ENCODE measurements at places on chromosomes 13 and 19.

- no peak for DNase-seq
Observed at GRCh38 chr13:20024702-20025101, 66.2 kb downstream of the ZMYM2 start.

GRCh38 chr13:24727731-24728601 is 36.0 kb upstream of the RNF17 start:
- DNase-seq: peak; percentile 86

DNA sequence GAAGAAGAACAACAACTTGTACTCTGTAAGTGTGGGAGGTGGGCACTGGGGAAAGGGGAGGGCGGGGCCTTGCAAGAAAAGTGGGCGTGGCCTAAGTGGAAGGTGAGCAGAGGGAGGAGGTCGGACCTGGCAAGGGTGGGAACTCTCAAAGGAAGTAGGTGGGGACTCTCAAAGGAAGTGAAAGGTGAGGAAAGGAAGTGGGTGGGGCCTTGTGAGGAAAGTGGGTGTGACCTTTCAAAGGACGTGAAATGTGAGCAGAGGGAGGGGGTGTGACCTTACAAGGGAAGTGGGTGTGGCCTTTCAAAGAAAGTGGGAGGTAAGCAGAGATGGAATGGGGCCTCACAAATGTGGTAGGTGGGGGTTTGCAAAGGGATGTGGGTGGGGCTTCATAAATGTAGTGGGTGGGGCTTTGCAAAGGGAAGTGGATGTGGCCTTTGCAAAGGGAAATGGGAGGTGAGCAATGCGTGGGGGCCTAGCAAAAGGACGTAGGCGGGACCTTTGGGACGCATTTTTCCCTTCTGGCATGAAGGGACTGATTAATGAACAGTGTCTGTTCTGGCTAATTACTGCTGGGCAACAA is 25.9 kb downstream of the ACSBG2 start:
- peak; percentile 72 for DNase-seq

GRCh38 chr13:31987535-31988170 is 43.9 kb upstream of the FRY start:
- no peak for DNase-seq

DNA sequence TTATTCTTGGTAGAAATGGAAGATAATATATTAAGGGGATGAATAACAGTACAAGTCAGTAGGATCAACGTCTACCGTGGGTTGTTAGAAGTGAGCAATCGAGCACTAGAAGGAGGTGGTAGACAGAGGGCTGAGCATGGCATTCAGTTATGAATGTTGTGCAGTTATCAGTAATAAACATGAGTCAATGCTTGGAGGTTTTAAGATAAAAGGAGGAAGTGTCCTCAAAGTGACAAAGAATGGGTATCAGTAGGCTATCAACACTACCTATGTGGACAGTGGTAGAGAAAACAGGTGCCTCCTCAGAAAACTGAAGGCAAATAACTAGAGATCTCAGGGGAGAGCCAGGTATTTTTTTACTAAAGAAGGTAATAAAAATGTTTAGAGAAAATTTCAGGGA is 1607.0 kb downstream of the PCDH9 start:
- DNase-seq: no peak

- no peak for DNase-seq
Observed at GRCh38 chr19:27752530-27753184, 1460.3 kb downstream of the UQCRFS1 start.

- DNase-seq: peak; percentile 100
Observed at GRCh38 chr19:1205114-1206099, at the start of gene STK11. STK11 (plus strand) TSS chr19:1205778; CDS start chr19:1206914, 1,136 bp downstream.

DNA sequence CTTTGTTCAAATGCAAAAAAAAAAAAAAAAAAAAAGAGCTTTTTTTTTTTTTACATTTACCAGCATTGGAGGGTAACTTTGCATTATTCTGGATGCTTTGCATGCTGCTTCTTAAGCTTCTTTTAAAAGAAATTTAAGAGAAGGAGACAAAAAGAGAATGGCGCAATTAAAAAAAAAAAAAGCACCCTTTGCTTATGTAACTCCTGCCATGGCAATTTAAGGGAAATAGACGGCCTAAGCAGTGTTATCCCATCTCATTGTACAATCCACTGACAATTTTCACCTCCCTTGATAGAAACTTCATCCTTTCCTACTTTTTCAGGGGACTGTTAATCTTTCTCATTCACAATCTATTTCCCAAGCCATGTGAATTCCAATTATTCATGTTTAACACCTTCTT is 129.8 kb downstream of the KCTD12 start:
- no peak for DNase-seq

GRCh38 chr19:11986754-11987153 is 21.9 kb downstream of the ZNF763 start:
- DNase-seq: no peak

DNA sequence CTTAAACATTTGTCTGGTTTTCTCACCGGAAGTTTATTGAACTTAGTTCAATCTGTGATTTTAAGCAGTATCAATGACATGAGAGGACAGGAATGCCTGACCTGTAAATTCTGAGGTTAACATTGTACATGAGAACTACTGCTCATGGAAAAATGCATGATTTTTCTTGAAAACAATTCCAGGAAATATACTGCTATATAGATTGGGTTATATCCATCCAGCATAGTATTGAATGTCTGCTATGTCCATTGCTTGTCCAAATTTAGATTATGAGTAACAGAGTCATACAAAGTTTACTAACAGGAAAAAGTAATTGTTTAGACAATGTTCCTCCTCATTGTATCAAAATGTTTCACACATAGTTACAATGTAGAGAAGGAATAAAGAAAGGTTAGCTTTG is 606.8 kb downstream of the DACH1 start:
- no peak for DNase-seq

DNA sequence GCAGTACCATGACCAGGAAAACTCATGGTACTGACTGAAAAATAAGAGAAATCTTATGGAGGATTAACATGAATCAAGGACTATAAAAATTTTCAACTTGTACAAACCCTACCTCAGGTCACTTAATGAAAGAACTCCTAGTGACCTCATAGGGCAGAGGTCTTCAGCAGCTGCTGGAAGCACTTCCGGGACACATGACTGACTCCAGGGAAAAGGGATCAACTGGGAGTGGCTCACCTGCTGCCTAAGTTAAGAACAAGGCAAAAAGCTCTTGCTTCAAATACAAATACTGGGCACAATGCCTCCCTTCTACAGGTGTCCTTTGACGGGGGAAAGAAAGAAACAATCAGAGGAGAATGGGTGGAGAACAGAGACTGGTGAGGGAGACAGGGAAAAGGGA is 18.6 kb downstream of the DOCK9 start:
- no peak for DNase-seq

DNA sequence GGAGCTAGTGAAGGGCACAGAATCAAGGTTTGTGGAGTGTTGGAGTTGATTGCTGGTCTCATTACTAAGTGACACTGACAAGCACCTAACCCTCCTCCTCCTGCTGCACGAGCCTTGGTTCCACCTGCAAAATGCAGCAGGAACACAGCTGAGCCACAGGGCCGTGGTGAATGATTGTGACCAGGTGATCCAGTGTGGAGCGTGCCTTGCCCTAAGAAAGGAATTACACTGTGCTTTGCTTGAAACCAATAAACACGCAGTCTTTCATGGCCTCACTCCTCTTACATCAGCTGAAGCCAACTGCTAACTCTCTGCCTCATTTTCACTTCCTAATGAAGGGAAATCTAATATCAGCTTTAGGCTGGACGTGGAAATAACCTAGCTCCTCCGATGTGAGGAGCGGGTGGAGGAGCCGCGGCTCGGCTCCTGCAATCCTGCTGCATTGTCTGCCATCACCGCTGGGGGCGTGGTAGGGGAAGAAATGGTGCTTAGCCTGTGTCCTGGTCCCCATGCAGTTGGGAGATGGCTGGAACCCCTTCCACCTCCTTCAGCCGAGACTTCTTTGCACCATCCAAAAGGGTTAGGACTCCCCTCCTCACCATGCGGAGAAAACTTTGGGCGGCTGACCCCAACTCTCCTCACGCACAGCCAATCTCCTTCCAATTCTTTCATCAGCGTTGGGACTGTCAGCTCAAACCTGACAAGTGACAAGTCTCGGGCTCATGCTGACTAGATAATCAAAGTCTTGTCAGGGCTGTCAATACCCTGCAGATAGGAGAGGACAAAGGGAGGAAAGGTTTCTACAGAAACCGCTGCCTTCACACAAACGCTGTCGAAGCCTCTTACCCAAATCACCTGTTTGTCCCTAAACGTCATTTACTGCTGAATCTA is 427.9 kb downstream of the ZNF536 start:
- peak; percentile 91 for DNase-seq

DNA sequence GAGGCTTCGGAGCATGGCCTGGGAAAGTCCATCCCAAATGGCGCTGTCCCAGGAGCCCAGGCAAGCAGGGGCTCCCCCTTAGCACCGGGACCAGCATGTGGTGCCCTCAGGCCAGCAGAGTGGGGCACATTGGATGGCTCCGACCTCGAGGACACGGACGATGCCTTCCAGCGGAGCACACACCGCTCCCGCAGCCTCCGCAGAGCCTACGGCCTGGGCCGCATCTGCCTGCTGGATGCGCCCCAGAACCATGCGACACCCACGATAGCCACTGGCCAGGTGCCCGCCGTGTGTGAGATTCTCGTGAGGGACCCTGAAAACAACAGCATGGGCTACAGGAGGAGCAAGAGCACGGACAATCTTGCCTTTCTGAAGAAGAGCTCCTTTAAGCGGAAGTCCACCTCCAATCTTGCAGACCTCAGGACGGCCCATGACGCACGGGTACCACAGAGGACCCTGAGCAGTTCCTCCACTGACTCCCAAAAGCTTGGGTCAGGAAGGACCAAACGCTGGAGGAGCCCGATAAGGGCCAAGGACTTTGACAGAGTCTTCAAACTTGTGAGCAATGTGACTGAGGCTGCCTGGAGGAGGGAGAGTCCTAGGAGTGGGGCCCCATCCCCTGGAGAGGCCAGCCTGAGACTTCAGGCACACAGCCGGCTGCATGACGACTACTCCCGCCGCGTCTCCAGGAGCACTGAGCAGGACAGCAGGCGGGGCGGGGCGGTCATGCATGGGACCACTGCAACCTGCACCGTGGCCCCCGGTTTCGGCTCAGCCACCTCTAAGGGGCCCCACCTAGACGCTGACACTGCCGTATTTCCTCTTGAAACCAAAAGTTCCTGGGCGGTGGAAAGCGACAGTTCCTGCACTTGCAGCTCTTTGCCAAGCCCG is 63.1 kb downstream of the SPATA13 start:
- DNase-seq: no peak

DNA sequence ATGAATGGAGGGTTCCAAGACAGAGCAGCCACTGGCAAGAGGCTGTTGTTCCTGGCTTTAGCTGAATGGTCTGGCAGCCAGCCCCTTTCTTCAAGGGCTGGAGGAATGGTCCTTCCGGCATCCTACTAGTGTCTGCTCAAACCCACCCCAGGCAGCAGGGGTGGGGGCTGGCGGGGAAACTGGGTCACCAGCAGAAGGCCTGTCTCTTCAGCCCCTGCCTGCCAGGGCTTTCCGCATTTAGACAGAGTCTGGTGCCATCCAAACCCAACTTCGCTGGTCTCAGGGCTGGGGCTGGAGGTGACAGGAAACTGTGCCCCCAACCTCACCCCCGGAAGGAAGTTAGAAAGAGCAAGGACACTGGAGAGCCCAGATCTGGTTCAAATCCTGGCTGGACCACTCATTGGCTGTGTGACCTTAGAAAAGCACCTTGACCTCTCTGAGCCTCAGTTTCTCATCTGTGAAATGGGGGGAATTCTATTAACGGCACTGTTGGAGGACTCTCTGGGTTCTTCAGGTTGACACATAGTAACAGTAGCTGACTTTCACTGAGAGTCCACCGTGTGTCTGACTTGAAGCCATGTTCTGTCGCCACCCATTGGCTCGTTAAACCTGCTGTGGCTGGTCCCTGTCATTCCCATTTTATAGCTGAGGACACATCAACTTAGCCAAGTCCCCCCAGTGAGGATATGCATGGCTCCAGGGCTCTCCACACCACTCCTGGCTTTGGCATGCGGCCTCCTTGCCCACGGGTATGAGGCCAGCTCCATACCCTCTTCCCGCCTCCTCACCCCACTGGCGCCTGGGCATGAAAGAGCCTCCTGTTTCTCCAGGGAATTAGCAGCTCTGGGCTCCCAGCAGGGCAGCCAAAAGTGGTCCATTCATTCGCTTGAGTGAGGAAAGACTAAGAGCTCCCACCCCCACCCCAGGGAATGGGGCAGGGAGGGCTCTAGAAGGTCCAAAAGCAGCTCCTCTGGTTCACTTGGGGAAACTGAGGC is 2.5 kb upstream of the NR2C2AP start:
- DNase-seq: no peak

- peak; percentile 84 for DNase-seq
Observed at GRCh38 chr19:45153339-45154063, 7.3 kb downstream of the NKPD1 start.

GRCh38 chr19:28601723-28602440 is 611.1 kb downstream of the UQCRFS1 start:
- DNase-seq: peak; percentile 15

DNA sequence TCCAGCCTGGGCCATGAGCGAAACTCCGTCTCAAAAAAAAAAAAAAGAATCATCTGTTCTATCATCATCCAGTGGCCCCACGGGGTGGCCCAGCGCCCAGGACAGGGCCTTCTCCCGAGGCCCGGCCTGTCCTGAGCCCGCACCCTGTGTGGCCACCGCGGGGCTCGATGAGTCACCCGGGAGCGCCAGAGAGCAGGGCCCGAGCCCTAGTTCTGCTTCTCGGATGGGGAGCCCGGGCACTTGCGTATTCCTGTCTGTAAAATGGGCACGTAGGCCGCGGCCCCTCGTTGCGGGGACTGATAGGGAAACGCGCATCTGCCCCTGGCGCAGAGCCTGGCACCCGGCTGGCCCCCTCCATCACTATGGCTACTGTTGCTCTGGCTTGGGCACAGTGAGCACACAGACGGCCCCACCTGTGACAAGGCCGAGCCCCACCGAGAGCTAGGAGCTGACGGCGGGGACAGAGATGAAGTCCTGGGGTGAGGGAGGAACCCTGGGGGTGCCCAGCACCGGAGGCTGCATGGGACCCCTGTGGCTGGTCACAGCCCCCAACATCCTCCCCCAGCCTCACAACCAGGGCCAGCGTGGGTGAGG is 21.3 kb upstream of the UQCR11 start:
- no peak for DNase-seq

DNA sequence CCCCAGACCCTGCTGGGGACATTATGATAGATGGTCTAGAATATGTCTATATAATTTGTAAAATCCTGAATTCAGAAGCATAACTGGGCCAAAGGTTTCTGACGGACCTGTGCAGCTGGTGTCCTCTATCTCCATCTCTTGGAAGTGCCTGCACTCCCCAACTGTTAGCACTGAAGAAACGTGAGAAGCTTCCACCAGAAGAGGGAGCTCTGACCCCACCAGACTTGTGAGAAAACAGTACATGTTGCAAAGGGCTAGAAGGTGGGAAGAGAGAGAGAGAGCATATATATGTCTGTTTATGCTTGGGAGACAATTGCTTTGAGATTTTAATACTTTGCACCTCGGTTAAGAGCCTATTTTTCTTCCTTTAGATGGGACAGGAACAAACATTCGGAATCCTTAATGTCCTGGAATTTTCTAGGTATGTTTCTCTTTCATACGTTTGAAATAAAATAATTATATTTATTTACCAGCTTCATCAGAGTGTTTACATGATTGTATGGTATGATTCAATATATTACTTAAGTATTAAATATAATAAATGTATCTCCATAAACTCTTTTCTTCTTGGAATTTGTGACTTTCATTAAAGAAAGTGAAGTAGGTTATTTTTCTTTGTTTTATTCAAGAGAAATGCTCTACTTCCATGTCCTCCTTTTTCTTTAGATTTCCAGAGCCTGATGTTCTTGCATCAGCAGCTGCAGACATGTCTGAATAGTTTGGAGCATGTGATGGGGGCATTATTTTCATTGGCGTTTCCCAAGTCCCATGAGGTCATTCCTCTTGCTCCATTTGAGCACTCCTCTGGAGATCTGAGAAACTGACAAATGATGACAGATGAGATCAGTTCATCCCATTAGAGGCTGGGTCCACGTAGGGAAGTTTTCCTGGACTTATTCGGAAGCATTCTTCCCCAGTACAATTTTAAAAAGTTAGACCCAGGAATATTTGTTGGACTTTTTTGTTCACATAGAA is 202.9 kb downstream of the ATP8A2 start:
- DNase-seq: peak; percentile 95
